ENCODE measurements at places on chromosomes 7 and 10.

DNA sequence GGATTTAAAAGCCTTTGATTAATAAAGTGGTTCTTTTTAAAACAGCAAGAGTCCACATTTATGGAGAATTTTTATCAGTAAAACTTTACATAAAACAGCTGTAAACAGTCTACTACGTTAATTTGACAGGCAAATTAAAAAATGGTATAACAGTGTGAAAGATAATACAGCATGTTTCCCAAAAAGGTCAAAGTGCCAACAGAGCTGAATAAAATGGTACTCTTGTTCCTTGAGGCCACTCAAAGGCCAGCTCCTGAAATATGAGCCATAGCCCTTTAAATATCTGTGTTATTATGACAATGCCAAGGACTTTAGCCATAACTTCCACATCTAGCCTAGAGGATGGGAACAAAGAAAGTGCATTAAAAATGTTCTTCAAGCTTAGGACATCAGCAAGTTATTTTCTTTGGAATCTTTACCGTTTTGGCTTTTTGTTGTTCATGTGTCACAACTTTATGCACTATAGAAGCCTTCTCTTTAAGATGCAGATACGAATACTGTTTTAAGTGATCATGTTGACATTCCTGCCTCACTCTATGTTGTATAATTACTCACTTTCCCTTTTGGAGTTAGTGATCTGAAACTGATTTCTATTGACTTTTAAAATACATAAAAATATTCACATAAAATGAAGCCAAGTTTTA is 165.6 kb downstream of the RNLS start:
- DNase-seq = no peak

DNA sequence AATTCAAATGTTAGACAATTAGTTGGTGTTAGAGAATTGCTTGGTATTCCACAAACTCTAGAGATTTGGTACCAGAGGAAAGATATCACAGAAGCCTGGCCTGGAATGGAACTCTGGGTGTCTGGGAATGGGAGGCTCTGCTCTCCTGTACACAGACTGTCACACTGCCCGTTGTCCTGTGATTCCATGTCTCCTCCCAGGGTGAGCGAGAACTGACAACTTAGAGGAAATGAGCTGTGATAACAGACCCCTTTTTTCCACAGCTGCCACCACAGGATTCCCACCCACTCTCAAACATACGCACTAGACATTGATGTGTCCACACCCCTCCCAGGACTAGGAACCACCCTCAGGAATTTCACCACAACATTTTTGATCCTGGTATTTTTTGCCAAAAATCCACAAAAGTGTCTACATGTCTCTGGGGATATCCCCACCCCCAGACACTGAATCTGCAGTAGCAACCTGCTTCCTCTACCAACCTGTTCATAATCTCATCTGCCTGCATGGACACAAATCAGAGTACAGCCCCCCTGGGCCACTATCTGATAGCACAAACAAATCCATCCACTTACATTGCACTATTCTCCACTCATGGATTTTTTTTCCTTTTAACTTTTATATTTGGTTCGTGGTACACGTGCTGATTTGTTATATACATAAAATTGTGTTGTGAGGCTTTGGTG is 4.7 kb downstream of the ZNF273 start:
- no peak for DNase-seq

DNA sequence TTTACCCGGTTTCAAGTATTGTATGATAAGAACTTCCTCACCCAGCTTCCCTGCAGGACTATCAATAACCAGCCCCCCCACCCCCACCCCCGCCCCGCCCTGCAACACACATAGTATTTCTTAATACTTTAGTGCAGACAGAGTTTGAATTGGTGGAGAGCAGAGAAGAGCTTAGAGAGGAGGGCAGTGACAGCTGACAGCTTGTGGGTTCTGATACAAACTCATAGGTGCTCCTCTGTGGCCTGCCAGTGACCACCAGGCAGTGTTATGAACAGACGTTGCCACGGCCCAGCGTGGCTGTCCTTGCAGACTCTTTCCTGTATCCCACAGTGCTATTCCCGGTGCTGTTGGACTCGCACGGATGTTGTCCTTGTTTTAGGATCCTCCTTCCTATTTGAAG is 186.9 kb upstream of the ADO start:
- no peak for DNase-seq

DNA sequence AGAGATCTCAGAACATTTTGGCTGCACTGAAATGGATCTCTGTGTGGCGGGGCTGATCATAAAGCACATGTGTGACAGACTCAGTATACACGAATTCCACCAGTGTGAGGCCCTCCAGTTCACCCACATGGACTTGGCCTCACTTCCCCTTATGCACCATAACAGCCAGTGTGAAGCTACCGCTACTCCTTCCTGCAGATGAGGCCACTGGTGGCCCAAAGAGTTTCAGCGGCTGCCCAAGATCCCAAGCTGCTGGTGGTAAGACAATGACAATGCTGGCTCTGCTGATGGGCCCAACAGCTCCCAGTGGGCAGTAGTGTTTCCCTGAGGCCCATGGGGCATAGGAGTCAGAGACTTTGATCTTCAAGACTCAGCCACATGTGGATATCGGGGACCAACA is 21.0 kb upstream of the C10orf71 start:
- DNase-seq = no peak

DNA sequence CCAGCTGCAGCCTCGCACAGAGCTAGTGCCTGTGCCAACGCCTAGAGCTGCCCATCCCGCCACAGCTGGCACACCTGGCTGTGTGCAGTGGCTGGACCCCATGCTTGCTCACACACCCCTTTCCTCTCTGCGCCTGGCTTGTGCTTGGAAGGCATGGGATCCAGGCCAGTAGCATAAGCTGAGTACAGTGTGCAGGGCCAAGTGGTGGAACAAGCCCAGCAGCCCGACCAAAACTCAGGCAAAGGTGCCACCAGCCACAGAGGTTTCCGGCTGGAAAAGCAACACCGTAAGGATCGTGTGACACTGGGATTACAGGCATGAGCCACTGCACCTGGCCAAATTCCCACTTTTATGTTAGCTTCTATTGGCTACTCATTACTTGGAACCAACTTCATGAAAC is 38.4 kb downstream of the SCRN1 start:
- no peak for DNase-seq

- DNase-seq = no peak
Measured at GRCh38 chr7:133409421-133409820, 156.5 kb downstream of the EXOC4 start.
